ENCODE measurements at places on chromosomes 11 and 22.

DNA sequence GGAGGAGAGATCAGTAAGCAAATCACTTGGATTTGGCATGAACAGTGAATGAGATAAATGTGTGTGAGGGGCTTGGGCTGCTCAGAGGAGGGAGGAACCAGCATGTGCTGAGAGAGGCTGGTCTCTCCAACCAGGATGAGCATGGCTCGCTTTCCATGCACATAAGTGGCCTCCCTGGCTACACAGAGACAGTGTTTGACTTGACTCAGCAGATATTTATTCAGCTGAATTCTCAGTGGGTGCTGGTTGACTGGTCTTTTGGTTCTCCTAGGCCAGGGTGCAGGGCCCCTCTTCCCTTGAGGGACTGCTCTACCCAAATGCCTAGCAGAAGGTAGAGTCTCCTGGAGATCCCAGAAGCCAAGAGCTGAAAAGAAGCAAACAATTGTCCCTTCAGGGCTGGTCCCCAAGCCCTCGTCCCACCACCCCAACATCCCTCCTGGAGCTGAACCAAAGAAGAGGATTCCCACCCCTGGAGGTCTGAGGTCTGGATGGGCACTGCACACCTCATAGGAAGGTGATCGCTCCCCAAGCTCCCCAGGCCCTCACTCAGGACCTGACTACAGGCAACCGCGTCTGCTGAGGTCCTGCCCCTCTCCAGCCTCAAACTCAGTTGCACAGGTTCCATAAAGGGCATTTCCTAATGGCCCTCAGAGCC, 3.3 kb upstream of the TRIM29 start:
- DNase-seq: no peak

DNA sequence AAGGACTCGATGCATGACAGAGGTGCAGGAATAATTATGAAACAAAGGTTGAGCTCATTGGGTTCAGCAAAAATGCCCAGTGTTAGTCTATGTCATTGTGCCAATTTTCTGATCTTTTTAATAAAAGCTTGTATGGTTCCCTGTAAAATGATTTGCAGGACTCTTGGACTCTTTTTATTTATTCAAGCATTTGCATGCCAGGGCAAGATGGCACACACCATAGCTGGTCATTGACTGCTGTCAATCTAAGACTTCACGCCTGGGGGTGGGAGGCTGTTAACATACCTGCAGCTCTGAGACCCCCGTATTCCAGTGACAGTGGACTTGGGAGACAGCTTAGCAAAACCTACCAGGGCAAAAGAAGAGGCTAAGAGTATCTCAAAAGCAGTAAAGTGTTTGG, 32.0 kb upstream of the ANO1 start:
- no peak for DNase-seq

GRCh38 chr11:30218278-30218677, 12.5 kb upstream of the FSHB start:
- no peak for DNase-seq

- no peak for DNase-seq
Observed at GRCh38 chr22:43561415-43562178, 149.8 kb downstream of the MPPED1 start.

DNA sequence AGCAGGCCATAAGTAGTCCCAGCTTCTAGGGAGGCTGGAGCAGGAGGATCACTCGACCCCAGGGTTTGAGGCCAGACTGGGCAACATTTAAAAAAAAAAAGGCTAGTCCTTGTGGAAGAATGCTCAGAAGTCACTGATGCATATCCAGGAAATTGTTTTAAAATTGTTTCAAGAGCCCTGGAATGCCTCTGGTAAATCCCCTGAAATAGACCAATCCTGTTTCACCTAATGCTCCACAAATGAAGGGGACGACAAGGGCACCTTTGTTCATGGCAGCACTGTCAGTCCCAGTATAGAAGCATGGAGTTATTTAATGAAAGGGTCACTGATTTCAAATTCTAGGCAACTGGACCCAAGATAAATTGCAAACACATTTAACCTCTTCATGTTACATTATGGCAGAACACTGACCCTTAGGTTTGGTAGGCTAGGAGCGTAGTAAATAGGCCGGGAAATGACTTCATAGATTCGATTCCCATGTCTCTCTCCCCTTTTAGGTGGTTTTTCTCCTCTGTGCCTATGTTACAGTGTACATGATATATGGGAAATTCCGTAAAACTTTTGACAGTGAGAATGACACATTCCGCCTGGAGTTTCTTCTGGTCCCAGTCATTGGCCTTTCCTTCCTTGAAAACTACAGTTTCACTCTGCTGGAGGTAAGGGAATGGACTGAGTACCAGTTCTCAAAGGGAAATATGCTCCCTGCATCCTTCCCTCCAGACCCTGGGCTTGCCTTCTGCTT, 11.4 kb downstream of the KDELR3 start:
- DNase-seq: no peak

DNA sequence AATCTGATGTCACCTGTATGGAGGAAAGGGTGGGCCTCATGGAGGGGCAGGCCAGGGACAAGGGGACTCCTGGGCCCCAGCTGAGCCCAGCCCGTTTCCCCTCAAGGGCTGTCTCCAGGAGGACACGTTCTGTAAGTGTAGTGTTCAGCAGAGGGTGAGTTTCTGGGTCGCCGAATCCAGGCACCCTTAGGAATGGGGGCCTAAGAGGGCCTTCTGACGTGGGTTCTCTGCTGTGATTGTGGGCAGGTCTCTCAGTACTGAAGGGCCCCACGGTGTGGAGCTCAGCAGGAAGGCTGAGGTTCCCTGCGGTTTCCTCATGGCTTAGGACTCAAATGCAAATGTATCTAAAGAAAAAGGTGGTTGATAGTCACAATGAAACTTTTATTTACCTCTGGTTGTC, 6.5 kb downstream of the PTDSS2 start:
- no peak for DNase-seq

- no peak for DNase-seq
Observed at GRCh38 chr22:36425977-36426523, 38.3 kb upstream of the MYH9 start.

All from stimulated activated CD8-positive, alpha-beta memory T cell treated with anti-CD3 and anti-CD28 coated beads, Interleukin-7, amount 100 ng/mL, for 4 hours (primary cell).